T-helper 1 cell treated with Interleukin-12 subunit alpha and Interleukin-12 subunit beta and Interleukin-4 antibody, amounts not matched to agents 30 ng/mL and 1 ng/mL, for 36 hours (primary cell): ENCODE measurements at places on chromosomes 13 and 19. TPM values are rescaled to one million over a fixed set of nuclear protein-coding genes. Genes with fewer than 3 reads are reported as not detected.

APOC4 gene
- not detected in 2 replicates for total RNA-seq

ZNF221 gene
- 0.61 and 0.76 TPM in 2 replicates for total RNA-seq

FAM216B gene
- not detected in 2 replicates for total RNA-seq

NAPSA gene
- 8.3 and 10.4 TPM in 2 replicates for total RNA-seq

ZNF665 gene
- 1.8 and 2.3 TPM in 2 replicates for total RNA-seq

CEACAM4 gene
- not detected in 2 replicates for total RNA-seq

SHC2 gene
- not detected in 2 replicates for total RNA-seq

SLAIN1 gene
- 48.0 and 48.6 TPM in 2 replicates for total RNA-seq
